Pulmonary artery endothelial cell (primary cell): ENCODE measurements at places on chromosomes 12 and 14. TPM values are rescaled to one million over a fixed set of nuclear protein-coding genes. Genes with fewer than 3 reads are reported as not detected.

DNA sequence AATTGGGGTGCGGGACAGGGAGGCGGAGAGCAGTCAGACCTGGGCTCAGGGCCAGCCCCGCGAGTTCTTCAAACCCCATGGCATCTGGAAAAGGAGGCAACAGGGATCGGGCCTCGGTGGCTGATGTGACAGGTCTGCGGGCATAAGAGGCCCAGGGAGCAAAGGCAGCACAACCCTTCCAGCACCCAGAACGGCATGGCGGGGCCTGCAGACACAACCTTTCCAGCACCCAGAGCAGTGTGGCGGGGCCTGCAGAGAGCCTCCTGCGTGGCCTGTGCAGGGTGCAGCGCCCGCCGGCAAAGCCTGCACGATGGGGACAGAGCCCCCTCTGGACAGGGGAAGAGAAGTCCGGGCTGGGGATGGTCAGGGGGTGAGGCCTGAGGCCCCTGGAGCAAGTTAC is 26.2 kb upstream of the TRAF3 start:
- DNase-seq: no peak

Gene PRB2
- total RNA-seq: not detected in 2 replicates

DNA sequence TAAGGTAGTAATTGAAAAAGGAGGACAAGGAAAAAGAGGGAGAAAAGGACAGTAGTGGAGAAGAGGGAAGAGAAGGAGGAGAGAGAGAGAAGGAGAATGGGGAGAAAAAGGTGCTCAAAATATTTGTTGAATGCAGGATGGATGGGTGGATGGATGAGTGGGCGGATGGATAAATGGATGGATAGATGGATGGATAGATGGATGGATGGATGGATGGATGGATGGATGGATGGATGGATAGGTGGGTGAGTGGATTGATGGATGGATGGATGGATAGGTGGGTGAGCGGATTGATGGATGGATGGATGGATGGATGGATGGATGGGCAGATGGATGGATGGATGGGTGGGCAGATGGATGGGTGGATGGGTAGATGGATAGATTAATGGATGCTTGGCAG is 21.3 kb upstream of the C14orf132 start:
- DNase-seq: no peak

DNA sequence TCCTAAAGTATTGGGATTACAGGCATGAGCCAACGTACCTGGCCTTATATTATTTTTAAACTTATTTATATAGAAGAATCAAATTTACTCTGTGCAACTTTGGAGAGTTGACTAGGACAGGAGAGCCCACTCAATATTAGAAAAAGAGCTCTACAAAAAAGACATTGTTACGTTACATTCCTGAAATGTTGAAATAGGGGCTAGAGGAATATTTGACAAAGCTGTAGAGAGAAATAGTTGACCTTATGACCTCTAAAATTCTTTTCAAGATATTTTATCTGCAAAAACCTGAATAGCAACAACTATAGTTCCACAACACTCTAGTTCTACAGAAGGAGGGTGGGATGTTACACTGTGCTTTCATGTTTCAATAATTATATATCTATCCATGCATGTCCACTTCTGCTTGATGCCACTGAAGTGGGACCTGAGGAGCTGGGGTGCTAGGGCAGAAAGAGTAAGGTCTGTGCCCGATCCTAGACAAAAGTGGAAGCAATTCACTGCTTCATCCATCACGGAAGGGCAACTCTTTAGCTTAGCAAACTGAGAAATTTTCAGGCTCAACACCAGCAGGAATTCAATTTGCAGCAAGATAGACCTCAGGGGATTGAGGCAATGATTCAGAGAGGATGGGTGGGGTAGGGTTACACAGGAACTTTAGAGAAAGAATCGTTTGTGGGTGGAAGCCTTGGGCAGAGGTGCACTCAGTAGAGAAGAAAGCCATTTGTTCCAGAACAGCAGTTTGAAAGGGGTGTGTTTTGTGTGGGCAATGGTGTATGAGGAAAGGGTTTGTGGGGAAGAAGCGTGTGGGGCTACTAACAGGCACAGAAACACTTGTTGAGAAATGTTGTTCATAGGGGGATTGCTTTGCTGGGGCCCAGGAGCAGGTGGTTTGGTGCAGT is 16.0 kb upstream of the RNASE10 start:
- no peak for DNase-seq

Gene PAPLN
- total RNA-seq: 1.2 and 15.9 TPM in 2 replicates

GRCh38 chr12:76588881-76589565 is 29.5 kb upstream of the OSBPL8 start:
- no peak for DNase-seq

- no peak for DNase-seq
These were observed 97.1 kb downstream of the SCAF11 start for GRCh38 chr12:45893240-45893639.
